GM23248 (cell line): ENCODE measurements at places on chromosomes 7 and 10. TPM values are rescaled to one million over a fixed set of nuclear protein-coding genes. Genes with fewer than 3 reads are reported as not detected.

PDE1C gene
- total RNA-seq, result 33.8 and 43.1 TPM in 2 replicates

PRSS2 gene
- total RNA-seq, result not detected in 2 replicates

FRA10AC1 gene
- total RNA-seq, result 7.6 and 17.1 TPM in 2 replicates

DNA sequence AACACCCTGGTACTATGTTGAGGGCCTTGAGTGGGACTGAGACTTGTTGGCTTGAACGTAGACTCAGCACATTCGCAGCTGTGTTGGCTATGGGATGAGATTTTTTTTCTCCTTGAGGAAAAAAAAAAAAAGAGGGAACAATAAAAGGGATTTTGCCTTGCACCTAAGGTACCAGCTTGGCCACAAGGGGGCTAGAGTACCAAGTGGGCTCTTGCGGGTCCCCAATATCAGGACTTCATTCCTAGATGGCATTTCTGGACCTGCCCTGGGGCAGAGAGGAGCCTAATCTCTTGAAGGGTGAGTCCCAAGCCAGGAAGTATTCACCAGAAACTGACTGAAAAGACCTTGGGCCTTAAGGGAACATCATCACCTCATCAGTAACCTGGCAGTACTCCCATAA is 1083.6 kb upstream of the PHF14 start:
- H3K36me3 ChIP-seq, result no peaks in the 10 kb centered on the region
- H3K27ac ChIP-seq, result no peak overlapping the region
- H3K4me3 ChIP-seq, result no peak overlapping the region
- no peak for DNase-seq

DNA sequence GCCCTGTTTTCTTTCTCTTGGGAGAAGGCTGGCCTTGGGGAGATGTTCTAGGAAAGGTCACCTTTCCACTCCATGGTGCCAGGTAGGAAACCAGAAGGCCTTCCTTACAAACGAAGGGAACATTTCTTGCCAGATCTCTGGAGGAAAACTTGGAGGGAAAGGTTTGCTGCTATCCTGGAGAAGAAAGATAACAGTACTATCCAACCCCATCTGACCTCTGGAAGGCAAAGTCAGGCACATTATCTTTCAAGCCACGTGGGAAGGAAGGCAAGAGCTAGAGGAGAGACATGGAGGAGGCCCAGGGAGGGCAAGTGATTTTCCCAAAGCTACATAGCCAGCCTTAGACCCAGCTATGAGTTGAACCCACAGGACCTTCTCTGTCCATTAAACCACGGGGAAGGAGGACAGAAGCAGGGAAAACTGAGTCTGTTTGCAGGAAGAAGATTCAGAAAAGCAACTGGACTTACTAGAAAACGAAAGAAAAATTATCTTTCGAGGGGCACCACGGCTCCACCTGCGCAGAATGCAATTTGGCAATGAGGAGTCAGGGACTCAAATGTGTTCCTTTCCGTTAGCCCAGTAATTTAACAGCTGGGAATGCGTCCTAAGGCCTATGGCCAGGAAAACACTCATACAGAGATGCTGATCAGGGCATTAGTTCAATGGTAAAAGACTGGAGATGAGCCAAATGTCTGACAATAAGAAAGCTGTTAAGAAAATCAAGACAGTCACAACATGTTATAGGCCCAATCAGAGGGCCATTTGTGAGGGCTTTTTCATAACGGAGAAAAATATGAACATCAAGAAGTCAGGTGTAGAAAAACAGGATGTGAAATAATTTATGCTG is 32.0 kb upstream of the PSAP start:
- no peaks in the 10 kb centered on the region for H3K27me3 ChIP-seq
- H3K4me1 ChIP-seq, result peaks cover 4% of the 10 kb centered on the region; the same call in 1 of the 2 replicates
- no peaks in the 10 kb centered on the region for H3K36me3 ChIP-seq
- no peak overlapping the region for H3K4me3 ChIP-seq

GRCh38 chr10:29840516-29841276 is 205.9 kb upstream of the SVIL start:
- no peak overlapping the region for H3K4me3 ChIP-seq
- peaks cover 64% of the 10 kb centered on the region for H3K27me3 ChIP-seq
- no peaks in the 10 kb centered on the region for H3K4me1 ChIP-seq
- no peaks in the 10 kb centered on the region for H3K36me3 ChIP-seq
- DNase-seq, result no peak
- H3K27ac ChIP-seq, result no peak overlapping the region

GRCh38 chr7:21868576-21868850 is 77.2 kb downstream of the CDCA7L start:
- H3K27ac ChIP-seq, result no peak overlapping the region
- H3K4me1 ChIP-seq, result peaks cover 5% of the 10 kb centered on the region; the same call in 1 of the 2 replicates
- H3K27me3 ChIP-seq, result no peaks in the 10 kb centered on the region
- H3K36me3 ChIP-seq, result no peaks in the 10 kb centered on the region

DNA sequence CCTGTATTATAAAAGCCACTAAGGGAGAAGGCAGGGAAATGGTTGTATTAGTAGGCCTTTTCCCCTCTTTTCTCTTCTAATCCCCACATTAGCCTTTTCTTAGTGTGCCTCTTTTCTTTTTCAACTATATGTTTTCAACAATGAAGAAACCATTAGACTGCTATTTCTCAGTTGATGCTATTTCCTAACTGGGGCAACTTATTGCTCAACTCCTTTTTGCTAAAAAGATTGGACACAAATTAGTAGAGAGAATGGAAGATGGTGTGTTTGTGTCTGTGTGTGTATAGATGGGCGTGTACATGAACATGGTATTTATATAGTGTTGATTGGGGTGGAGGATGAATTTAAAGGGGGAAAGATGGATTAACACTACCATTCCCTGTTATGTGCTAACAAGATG is 28.4 kb downstream of the TBC1D12 start:
- DNase-seq, result peak; percentile 12
- no peaks in the 10 kb centered on the region for H3K36me3 ChIP-seq
- no peak overlapping the region for H3K4me3 ChIP-seq
- no peaks in the 10 kb centered on the region for H3K27me3 ChIP-seq
- H3K27ac ChIP-seq, result no peak overlapping the region
- peaks cover 25% of the 10 kb centered on the region for H3K4me1 ChIP-seq

- no peaks in the 10 kb centered on the region for H3K4me1 ChIP-seq
- no peak for DNase-seq
- H3K27ac ChIP-seq, result no peak overlapping the region
- H3K36me3 ChIP-seq, result no peaks in the 10 kb centered on the region
- H3K27me3 ChIP-seq, result no peaks in the 10 kb centered on the region
- H3K4me3 ChIP-seq, result no peak overlapping the region
Measured at GRCh38 chr10:82464191-82464818, 589.3 kb downstream of the NRG3 start.
